H4 (cell line): ENCODE measurements at places on chromosomes 5 and 9.

DNA sequence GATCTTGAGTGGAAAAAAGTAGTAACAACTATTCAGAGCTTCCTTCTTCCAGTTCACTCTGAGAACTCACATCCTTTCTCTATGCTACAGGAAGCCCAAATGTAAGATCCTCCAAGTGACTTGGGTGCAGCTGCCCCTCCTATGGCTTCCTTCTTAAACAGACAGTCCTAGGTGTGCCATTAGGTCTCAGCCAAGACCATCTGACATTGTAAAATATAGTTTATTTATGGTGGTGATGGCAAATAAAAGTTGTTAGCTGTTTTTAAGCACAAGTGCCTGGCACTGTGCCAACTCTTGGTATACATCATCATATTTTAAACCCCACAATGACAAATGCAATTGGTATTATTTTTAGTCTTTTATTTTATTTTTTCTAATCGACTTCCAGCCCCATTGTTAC lies 58.1 kb downstream of the TMEM252 start:
- no peak for DNase-seq

- no peak for DNase-seq
Observed at GRCh38 chr5:179733772-179734126, 1.1 kb downstream of the MAML1 start.

- no peak for DNase-seq
Observed at GRCh38 chr5:152264645-152265254, 140.3 kb downstream of the NMUR2 start.

DNA sequence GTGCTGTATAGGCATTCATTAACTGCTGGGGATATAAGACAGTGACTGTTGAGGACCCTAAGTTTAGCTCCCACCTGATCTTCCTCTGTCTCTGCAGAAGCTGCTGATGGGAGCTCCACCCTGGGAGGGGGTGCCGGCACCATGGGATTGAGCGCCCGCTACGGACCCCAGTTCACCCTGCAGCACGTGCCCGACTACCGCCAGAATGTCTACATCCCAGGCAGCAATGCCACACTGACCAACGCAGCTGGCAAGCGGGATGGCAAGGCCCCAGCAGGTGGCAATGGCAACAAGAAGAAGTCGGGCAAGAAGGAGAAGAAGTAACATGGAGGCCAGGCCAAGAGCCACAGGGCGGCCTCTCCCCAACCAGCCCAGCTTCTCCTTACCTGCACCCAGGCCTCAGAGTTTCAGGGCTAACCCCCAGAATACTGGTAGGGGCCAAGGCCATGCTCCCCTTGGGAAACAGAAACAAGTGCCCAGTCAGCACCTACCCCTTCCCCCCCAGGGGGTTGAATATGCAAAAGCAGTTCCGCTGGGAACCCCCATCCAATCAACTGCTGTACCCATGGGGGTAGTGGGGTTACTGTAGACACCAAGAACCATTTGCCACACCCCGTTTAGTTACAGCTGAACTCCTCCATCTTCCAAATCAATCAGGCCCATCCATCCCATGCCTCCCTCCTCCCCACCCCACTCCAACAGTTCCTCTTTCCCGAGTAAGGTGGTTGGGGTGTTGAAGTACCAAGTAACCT lies 22.1 kb downstream of the PCDHGC5 start:
- no peak for DNase-seq

GRCh38 chr5:144085381-144085780 lies 85.1 kb downstream of the YIPF5 start:
- DNase-seq, result no peak

DNA sequence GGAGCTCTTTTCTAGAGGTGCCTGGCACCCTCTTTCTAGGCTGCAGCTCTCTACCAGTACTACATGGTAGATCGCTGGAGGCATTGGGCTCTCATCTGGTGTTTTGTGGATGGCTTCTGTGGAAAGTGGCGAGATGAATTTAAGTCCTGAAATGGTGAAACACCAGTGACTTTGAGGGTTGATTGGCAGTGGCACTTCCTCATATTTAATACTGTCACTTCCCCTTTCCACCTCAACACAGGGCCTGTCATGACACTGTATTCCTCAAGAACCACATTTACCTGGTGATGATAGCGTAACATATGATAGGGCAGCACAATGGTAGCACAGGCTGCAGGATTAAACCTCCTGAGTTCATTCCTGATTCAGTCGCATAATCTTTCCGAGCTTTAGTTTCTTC lies 132.1 kb downstream of the KDM4C start:
- DNase-seq, result no peak

- DNase-seq, result no peak
Observed at GRCh38 chr5:58341476-58341875, 118.4 kb downstream of the PLK2 start.

GRCh38 chr5:3598207-3598606 lies 2.6 kb downstream of the IRX1 start:
- DNase-seq, result no peak

GRCh38 chr5:59917121-59917520 lies 23.6 kb upstream of the PDE4D start:
- no peak for DNase-seq

GRCh38 chr5:145056800-145057199 lies 778.3 kb downstream of the PRELID2 start:
- DNase-seq, result no peak

DNA sequence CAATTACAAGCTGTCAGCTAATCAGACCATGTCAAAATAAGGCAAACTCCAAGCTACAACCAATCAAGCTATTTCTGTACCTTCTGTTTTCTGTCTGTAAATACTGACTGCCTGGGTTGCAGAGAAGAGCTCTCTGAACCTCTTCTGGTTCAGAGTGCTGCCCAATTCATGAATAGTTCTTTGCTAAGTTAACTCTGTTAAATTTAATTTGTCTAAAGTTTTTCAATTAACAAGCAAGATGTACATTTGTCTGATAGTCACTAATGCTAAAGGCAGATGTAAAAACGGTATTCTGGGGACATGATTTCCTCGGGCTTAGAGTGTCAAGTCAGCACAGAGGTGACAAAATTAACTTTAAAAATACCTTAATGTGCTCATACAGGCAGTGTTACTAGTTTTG lies 408.3 kb upstream of the CLINT1 start:
- DNase-seq, result no peak

GRCh38 chr5:109695005-109695926 lies 5.5 kb downstream of the MAN2A1 start:
- DNase-seq, result no peak

DNA sequence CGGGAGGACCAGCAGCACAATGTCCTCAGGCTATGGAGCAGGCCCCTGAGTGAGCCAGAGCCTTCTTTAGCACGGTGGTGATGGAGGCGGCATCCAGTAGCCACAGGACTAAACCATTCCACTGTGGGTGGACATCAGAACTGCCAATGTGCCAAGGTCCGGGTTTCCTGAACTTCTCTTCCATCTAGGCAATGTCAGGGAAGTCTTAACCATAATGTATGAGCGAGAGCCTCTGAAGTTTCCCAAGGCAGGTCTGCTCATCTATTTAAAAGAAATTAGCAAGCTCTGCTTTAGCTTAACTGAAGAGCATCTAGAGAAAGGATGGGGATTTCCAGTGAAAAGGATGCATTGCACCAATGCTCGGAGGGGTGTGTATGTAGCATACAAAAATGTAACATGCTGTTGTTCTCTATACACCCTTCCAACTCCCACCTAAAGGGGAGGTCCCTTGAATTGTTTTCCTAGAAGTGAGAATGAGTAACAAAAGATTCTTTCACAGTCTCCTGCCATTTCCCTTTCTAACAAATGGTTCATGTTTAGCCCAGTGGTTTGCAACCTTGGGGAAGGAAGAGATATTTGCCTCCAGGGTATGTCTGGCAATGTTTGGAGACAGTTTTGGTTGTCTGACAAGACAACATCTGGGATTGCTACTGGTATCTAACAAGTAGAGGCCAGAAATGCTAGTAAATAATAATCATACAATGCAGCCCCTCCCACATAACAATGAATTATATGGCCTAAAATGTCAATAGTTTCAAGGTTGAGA lies 6.1 kb upstream of the RXFP3 start:
- DNase-seq, result no peak

GRCh38 chr5:85017261-85017660 lies 632.6 kb upstream of the EDIL3 start:
- no peak for DNase-seq

GRCh38 chr5:166906991-166907713 lies 1384.3 kb upstream of the WWC1 start:
- peak; percentile 35 for DNase-seq

- no peak for DNase-seq
Observed at GRCh38 chr5:124124711-124125229, 612.8 kb downstream of the CSNK1G3 start.

DNA sequence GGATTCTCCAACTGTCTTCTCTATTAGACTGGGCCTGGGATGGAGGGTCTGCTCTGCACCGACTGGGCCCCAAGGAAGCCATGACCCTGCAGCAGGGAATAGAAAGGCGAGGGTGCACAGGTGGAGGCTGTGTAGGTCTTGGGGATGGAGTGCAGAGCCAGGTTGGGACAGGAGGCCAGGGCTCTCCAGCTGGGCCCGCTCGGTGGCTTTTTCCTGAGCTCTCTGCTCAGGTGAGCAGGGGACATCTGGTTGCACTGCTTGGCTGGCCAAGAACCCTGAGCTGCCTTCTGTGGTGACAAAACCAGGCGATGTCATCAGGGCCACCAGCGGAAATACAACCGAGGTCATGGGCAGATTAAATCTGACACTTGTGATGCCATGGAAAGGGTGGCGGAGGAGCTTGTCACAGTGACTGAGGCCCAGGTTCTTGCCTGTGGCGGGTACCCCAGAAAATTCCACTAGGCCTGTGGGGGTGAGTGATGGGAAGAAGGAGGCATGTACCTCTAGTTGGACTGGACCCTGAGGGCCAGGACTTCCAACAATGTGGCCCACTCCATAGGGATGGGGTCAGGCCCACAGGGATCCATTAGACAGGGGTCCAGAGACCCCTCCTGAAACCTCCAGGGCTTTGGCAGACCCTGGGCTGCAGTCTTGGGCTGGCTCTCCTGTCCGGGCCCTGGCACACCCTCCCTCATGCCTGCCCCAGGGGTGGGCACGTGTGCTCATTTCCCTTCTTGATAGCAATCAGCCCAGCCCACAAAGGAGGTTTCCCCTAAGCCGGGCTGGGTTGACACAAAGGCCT lies 4.4 kb upstream of the IL3 start:
- no peak for DNase-seq

DNA sequence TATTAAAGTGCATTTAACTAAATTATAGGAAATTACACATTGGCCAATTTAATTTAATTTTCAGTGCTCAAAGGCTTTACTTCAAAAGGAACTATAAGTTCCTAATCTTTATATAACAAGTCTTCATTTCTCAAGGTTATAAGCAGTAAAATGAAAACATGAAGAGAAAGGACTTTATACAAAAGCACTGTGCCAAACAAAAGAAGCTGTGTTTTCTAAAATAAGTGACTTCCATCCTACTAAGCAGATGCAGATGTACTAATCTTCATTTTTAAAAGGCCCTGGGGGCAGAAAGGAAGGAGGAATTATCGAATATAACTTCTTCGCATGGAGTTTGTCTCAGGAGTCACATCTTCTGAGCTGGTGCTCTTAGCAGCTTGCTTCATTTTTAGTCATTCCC lies 81.4 kb downstream of the SHC3 start:
- DNase-seq, result no peak

DNA sequence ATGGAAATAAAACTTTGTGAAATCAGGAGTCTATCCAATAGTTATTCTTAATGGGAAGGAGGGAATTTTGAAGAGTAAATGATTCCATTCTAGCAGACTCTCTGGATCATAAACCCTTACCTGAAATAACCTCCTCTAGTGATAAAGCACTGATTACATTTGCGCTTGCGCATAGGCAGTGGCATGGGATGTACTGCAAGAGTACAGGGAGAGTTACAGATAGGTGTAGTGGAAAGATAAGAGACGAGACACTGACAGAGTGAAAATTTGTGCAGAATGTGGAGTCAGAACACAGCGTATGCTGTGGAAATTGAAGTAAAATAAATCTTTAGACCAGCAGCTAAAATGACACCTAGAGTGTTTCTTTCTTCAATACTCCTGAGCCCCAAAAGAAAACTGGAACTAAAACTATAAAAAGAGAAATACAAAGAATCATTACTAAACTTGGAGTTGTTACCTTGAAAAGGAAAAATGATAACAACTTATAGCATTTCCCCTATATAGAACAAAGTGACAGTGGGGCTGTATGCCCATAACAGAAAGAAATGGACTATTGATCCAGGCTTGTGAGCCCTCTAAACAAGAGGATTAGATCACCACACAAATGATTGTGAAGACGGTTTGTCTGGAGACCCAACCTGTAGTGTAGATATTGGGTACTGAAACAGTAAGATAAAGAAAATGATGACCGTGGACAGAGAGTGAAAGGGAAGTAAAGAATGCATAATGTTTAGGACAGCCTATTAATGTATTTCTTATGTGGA lies 1471.2 kb upstream of the NUDT12 start:
- no peak for DNase-seq

DNA sequence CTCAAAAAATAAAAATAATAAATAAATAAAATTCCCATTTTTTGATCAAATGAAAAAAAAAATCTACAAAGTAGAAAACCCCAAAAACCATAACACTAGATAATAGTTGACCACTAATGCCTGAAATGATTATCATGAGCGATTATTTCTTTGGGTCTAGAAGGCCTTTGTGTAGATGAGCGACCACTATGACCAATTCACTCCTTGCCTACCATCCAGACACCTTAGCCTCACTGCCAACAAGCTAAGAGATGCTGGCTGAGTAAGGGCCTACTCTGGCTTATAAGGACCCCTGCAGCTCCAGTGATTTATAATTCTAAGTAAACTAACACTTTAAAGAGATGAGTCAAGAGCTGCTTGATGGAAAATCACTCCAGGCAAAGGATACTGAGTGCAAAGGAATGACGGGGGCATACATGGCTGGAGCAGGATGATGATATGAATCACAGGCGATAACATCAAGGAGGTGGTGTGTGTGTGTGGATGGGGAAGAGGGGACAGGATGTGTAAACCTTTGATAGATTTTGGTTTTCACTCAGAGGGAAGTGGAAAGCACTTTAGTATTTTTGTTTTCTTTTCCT lies 4.8 kb upstream of the F2RL1 start:
- peak; percentile 83 for DNase-seq

DNA sequence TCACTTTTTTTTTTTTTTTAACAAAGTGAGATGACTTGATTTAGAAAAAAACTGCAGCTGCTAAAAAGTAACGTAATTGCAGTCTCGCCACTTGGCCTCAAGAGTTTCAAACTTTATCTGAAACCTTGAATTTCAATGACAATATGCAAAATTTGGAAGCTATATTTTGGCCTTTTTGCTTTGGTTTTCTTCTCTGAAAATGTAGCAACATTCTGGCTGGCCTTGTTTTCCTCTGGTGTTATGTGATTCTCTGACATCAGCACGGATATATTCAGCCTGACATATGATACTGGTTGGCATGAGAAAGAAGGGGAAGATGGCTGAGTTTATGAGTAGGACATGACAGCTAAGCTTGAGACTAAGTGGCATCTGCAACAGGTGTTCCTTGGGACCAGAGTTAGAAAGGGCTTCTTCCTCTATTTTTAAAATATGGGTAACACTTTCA lies 136.5 kb downstream of the MEF2C start:
- no peak for DNase-seq
